Activated CD8-positive, alpha-beta memory T cell treated with anti-CD3 and anti-CD28 coated beads for 4 hours (primary cell): ENCODE measurements at places on chromosomes 7 and 10.
A peak's percentile ranks its signal among the peaks of the same experiment; 100 is the strongest.

- DNase-seq, result no peak
Observed at GRCh38 chr7:120987280-120987679, 1.2 kb upstream of the CPED1 start.

GRCh38 chr10:95280637-95281036 lies 10.2 kb downstream of the PDLIM1 start:
- no peak for DNase-seq

DNA sequence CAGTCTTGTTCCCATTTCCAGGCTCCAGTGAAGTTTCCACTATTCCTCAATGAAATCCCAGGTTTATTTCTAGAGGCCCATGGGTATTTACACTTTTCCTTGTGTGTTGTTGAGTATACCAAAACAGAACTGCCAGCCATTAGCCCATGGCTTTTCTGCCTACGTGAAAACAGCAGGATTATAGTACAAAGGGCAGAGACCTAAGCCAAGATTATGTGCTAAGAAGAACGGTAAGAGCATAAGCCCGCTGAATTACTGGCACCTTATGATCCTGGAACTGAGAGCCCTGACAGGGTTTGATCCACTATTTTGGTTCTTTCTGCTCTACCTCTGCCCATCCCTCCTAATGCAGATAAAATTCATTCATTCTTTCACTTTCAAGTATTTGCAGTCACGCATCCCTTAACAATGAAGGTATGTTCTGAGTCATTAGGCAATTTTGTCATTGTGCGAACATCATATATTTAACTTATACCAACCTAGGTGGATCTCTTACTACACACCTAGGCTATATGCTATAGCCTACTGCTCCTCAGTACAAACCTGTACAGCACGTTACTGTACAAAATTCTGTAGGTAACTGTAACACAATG lies 16.0 kb downstream of the SEMA3C start:
- no peak for DNase-seq

DNA sequence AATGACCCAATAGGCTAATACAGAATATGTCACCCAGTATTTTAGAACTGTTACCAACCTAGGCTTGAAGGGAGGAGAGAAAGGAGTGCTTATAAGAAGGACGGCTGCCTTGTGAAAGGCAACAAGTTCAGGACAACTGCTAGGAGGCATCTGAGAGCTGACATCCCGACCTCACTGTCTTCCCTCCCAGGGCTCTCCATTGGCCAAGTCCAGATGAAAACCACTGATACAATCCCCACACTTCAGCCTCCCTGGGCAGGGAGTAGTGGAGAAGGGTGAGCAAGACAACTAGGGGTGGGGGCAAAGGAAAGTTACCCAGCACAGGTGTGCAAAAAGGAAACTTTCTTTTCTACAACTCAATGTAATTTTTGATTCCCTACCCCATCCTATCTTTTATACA lies 29.5 kb upstream of the TMEM273 start:
- no peak for DNase-seq

- DNase-seq, result no peak
Observed at GRCh38 chr10:23031318-23031717, 64.1 kb upstream of the MSRB2 start.

GRCh38 chr7:111958896-111959295 lies 247.3 kb downstream of the DOCK4 start:
- no peak for DNase-seq

- DNase-seq, result no peak
Observed at GRCh38 chr10:1858547-1858946, 121.2 kb upstream of the ADARB2 start.

- DNase-seq, result no peak
Observed at GRCh38 chr10:100442548-100442947, 20.3 kb upstream of the WNT8B start.

DNA sequence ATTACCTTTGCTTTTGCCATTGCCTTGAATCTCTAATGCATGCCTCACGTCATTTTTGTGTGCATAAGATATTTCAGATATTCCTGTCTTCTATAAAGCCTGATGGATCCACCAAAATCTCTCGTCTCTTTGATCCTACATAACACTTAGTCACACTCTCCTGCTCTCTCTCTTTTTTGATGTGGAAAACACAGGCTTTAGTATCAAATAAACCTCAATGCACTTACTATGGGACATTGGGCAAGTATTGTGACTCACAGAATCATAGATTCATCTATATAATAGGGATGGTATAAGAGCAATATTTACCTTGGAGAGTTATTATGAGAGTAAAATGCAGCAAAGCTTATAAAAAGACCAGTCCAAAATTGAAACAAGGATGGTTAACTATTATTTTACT lies 39.1 kb downstream of the DKK1 start:
- no peak for DNase-seq

GRCh38 chr7:141217938-141218337 lies 144.1 kb downstream of the TMEM178B start:
- no peak for DNase-seq

GRCh38 chr7:1809070-1809469 lies 139.0 kb downstream of the ELFN1 start:
- no peak for DNase-seq

- no peak for DNase-seq
Observed at GRCh38 chr10:13993673-13994089, 337.0 kb downstream of the FRMD4A start.

- DNase-seq, result no peak
Observed at GRCh38 chr10:70840836-70841235, 25.1 kb downstream of the SGPL1 start.

- no peak for DNase-seq
Observed at GRCh38 chr10:129305046-129305445, 162.0 kb upstream of the MGMT start.

GRCh38 chr10:127408733-127409132 lies 140.4 kb upstream of the NPS start:
- DNase-seq, result no peak

GRCh38 chr10:49385939-49386922 lies 9.7 kb downstream of the DRGX start:
- DNase-seq, result no peak

- peak; percentile 51 for DNase-seq
Observed at GRCh38 chr10:48306870-48307710, 613 bp downstream of the MAPK8 start.

GRCh38 chr7:46525876-46526275 lies 604.8 kb upstream of the IGFBP3 start:
- DNase-seq, result no peak

- DNase-seq, result no peak
Observed at GRCh38 chr7:131483586-131483985, 72.8 kb downstream of the PODXL start.

- no peak for DNase-seq
Observed at GRCh38 chr10:132475086-132475485, 62.5 kb upstream of the INPP5A start.

GRCh38 chr10:101113890-101114403 lies 17.2 kb upstream of the TLX1 start:
- no peak for DNase-seq

DNA sequence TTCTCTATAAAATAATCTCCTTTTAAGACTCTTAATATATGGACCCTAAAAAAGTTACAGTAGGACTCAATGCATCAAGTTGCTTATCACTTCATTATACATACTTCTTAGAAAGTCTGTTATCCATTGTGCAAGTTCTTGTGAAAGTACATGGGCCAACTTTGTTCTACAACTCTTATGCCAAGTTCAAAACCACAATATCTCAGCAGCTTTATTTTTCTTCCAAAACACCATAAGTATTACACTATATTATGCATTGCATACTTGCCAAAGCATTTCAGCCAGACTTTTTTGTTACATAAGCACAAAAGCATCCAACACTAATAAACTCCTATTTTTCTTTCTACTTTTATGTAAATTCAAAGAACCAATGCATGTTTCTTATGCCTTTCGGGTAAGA lies 94.4 kb downstream of the AHR start:
- DNase-seq, result no peak

DNA sequence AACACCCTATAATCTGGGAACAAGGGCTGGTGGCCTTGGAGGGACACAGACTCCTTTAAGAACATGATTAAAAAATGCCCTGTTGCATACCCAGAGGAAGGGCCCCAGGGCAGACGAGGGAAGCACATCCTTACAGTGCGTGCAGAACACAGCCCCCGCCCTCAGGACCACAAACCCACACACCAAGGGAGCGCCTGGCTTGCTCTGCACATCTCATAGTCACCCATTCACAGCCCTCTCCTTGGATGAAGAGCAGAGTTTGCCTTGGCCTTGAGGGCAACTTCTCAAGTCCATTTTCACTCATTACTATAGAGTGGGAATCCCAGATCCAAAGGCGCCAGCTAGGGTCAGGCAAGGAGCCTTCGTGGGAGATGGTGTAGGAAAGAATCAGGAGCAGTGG lies 6.3 kb upstream of the VSIR start:
- DNase-seq, result no peak

DNA sequence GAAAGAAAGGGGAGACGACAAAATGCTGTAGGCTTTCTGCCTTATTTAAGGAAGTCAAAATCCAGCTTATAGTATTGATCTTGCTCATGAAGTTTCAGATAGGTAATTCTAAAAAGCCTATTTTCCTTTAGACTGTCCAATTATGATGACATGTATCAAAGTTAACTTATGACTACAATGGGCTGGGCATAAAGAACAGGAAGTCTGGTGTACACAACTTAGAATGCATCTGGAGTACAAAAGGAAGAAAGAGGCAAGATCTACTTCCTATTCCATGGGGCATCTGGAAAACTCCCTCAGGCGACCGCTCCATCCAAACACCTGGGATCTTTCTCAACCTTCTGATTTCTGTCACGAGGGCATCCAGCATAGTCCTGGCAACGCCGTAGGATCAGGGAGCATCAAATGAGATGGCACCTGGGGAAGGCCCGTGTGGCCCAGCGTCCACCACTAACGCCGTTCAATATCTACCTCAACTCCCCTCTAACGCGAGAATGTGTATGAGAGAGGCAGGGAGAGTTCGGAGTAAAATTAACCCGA lies 512 bp downstream of the FAM24B start:
- DNase-seq, result no peak

- no peak for DNase-seq
Observed at GRCh38 chr7:121436688-121437087, 40.6 kb upstream of the FAM3C start.

GRCh38 chr7:31052841-31053601 lies 913 bp downstream of the ADCYAP1R1 start:
- no peak for DNase-seq

- DNase-seq, result no peak
Observed at GRCh38 chr10:89798092-89798491, 96.7 kb downstream of the KIF20B start.

GRCh38 chr7:117791877-117792780 lies 81.1 kb downstream of the CTTNBP2 start:
- no peak for DNase-seq

DNA sequence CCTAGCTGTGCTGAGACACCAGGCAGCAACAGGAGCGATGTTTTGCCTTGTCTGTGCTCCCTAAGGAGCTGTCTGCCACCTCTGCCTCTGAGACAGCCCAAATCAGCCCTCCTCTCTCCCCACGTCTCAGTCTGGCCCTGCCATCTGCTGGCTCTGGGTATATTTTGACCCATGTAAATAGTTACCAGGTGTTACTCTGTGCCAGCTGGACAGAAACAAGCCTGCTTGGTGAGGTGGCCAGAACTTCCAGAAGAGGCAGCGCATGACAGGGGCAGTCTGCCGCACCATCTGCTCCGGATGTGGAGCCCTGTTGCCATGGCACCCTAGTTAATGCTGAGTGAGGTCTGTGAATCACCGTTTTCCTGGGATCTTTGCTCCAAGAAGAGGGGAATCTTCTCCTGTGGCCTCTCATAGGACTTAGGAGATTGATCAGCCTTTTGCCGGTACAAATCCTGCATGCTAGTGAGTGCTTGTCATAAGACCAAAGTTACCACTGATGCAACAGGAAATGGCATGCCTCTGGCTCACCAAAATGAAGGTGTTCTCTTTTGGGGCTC lies 31.8 kb downstream of the GSTO2 start:
- DNase-seq, result no peak

DNA sequence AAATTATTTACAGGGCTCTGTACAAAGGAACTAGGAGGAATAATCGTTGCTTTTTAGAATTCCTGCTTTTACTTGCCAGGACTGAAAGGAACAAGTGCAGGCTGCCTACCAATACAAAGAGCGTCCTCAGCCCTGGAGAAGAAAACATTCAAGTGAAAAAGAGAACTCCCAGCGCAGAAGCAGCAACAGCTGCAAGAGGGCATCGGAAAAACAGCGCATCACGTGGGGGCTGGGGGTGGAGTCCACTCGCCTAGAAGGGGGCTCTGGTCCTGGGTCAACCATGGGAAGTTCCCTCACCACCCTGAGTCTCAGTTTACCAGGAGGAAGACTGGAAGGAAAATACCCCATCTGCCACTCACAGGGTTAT lies 385 bp upstream of the C10orf90 start:
- no peak for DNase-seq

- no peak for DNase-seq
Observed at GRCh38 chr10:24305551-24306506, 96.9 kb downstream of the KIAA1217 start.

DNA sequence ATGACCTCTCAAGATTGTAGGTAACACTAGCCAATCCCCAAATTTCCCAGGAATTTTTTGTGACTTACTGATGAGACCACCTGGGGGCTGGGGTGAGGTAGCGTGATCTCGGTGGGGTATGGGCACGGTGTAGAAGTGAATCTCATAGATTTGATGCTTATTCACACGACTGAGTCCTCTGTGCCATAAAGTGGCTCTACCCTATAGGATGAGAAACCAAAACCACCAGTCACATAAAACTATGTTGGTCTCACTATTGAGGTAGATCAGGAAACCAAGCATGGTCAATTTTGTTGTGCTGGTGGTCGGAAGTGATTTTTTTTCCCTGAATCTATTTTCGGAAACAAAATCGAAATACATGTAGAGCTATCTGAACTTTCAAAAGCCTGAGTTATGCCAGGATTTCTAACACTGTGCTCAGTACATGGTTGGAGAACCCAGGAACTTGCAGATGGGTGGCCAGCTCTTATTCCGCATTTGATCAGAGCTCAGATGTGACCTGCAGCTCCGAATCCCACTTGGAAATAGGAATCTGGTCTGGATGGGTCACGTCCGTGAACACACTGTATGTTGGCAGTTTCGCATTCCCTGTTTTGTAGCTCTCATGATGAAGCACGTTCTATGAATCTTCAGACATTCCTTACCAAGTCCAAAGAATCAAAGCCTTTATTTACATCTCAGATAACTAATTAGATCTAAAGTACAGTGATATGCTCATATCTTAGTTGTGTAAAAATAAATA lies 261.5 kb downstream of the KLF6 start:
- no peak for DNase-seq

GRCh38 chr7:42071372-42072261 lies 165.4 kb downstream of the GLI3 start:
- DNase-seq, result no peak

GRCh38 chr7:111498391-111499007 lies 63.8 kb downstream of the IMMP2L start:
- no peak for DNase-seq

DNA sequence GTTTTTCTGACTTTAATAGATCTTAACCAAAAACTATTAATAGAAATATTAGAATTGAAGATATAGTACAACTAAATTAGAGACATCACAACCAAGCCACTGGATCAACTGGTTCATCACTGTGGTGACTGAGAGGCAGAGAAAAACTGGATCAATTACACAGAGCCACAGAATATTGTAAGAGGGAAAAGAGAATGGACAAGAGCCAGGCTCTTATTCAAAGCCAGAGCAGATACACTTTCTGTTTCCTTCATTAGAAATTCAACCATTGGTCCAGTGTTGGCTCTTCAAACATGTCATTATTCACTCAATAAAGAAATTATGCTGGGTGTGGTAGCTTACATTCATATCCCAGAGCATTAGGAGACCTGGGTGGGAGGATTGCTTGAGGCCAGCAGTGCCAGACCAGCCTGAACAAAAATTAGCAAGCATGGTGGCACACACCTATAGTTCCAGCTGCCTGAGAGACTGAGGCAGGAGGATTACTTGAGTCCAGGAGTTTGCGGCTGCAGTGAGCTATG lies 295.1 kb downstream of the NEBL start:
- DNase-seq, result no peak
